Left ventricle myocardium superior (tissue), 1 donor: ENCODE measurements at places on chromosomes 16 and 17. TPM values are rescaled to one million over a fixed set of nuclear protein-coding genes. Genes with fewer than 3 reads are reported as not detected.
A peak's percentile ranks its signal among the peaks of the same experiment; 100 is the strongest.

GRCh38 chr16:68643847-68644246 is 1.3 kb upstream of the CDH3 start:
- no peak for DNase-seq

- peak; percentile 68 for DNase-seq
Measured at GRCh38 chr17:57833179-57833939, 16.5 kb downstream of the MRPS23 start.

- no peak for DNase-seq
Measured at GRCh38 chr17:57356153-57356718, 99.9 kb downstream of the MSI2 start.

GRCh38 chr17:47193931-47194511 is 4.9 kb upstream of the CDC27 start:
- DNase-seq: no peak

Gene SMIM5
- total RNA-seq: 15.8 TPM
